ENCODE measurements at places on chromosomes 16 and 17. TPM values are rescaled to one million over a fixed set of nuclear protein-coding genes. Genes with fewer than 3 reads are reported as not detected.

PLCG2 gene
- total RNA-seq = 9.6 TPM

- DNase-seq = no peak
Measured at GRCh38 chr17:42167807-42168206, 13.0 kb upstream of the RAB5C start.

DNA sequence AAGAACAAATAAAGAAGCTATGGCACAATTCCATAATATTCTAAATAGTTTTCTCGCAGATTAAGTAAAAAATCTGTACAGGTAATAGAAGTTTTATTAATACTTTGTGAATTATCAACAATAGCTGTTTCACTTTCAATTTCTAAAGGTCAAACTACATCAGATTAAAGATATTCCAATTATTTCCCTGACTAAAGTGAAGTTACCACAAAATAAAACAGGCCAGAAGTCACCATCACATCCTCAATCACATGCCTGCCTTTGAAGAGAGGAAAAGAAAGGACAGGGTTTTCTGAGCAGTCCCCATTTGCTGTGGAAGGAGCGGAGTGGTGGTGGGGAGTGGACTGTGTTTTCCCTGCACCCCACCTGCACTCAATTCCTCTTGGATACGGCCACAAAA lies 11.1 kb downstream of the ITFG1 start:
- no peak for DNase-seq

- DNase-seq = no peak
Measured at GRCh38 chr17:72982680-72983079, 109.8 kb downstream of the SLC39A11 start.

DNA sequence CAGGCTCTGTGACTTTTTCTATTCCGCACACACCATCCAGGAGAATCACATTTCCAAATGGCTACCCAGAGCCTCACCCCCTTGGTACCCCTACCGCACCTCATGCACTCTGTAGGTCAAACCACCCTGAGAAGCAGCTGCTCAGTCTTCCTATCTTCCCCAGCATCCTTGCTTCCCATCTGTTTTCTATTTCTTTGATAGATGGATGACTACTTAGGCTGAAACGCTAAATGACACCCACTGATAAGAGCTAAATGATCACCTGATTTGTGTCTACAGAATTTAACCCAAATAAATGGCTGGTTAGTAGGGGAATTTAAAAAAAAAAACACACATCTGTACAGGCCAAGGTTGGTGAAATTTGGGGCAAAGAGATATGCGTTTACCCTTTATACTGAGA lies 17.6 kb upstream of the COX10 start:
- no peak for DNase-seq

ELMO3 gene
- 24.1 TPM for total RNA-seq

- peak; percentile 36 for DNase-seq
Measured at GRCh38 chr17:62627219-62627903, at the start of gene MRC2. TSS of gene MRC2 (plus strand) at chr17:62627670. CDS start at chr17:62627803, 133 bp downstream.

GRCh38 chr17:70268383-70268782 lies 99.1 kb downstream of the KCNJ2 start:
- no peak for DNase-seq

DNA sequence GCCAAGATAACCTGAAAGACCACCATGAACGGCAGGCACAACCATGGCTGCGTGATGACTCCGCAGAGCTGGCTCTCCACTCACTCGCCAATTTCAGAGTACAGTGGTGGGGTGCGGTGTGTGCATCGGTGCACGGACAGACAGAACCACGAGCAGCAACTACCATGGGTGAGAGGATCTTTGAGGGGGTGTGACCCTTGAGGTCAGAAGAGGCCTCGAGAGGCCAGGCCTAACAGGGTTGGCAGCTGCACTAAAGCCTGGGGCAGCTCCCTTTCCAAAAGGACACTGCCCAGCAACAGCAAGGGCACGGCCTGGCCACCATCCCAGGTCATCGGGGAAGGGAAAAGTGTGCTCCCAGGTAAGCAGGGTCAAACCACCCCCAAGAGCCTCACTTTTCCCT lies 1.9 kb upstream of the ECI1 start:
- no peak for DNase-seq

PLD6 gene
- 6.6 TPM for total RNA-seq

DNA sequence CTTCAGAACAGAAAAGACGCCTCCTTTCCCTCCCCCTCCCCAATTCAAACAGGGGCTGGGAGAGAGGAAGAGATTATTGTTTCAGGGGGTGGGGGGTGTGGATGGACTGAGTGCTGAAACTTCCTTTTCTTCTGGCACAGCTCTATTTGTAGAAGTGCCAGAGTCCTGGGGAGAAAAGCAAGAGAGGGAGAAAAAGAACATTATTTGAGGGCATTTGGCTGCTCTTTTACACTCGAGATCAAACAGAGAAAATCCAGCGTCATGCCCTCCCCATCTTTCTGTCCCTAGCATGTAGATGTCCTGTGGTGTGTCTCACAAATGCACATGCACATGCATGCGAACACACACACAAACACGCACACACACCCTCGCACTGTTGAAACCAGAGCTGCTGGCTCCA lies 13.0 kb downstream of the ARL4D start:
- DNase-seq = no peak

GRCh38 chr17:45342306-45342705 lies 25.5 kb upstream of the MAP3K14 start:
- DNase-seq = no peak

- DNase-seq = no peak
Measured at GRCh38 chr17:82193520-82194220, 19.0 kb downstream of the CCDC57 start.

DNA sequence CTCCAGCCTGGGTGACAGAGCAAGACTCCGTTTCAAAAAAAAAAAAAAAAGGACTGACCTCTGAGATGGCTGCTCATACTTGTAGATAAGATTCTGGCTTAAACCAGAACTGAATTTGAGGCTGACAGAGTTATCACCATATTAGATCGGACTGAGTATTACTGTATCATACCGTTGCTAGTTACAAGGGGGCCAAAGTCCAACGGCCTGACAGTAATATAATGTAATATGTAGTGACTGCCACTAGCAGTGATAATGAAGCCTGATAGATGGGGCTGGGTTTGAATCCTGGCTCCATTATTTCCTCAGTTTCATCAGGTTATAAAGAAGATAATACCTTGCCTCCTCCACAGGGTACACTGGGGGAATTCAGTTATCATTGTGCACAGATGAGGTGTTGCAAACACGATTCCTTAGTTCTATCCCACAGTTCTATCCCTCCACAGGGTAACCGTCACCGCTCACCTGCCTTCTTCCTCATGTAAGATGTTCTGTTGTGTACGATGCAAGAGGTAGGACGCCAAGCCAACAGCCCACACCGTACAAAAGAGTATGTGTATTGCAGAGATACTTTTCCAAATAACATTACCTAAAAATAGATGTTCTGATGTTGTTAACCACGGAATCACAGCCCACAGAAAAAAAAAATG lies 5.2 kb downstream of the TMEM220 start:
- no peak for DNase-seq

- no peak for DNase-seq
Measured at GRCh38 chr16:86828653-86829052, 250.3 kb downstream of the FOXL1 start.

NHLRC4 gene
- total RNA-seq = not detected

DNA sequence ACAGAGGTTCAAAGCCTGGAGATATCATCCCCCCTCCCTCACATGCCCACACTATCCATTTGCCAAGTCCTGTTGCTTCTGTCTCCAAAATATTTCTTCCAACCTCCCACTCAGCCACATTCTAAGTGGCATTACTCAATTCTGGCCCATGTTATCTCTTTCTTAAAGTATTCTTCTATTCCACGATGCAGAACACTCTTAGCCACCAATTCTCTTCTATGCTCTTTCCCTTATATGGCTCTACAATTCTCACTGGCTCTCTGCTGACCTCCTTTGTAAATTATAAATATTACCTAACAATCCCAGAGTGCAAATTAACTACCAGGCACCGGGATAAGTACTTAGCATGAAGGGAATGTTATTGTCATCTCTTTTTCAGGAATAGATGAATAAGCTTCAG lies 82.4 kb downstream of the KCNJ2 start:
- no peak for DNase-seq

DNA sequence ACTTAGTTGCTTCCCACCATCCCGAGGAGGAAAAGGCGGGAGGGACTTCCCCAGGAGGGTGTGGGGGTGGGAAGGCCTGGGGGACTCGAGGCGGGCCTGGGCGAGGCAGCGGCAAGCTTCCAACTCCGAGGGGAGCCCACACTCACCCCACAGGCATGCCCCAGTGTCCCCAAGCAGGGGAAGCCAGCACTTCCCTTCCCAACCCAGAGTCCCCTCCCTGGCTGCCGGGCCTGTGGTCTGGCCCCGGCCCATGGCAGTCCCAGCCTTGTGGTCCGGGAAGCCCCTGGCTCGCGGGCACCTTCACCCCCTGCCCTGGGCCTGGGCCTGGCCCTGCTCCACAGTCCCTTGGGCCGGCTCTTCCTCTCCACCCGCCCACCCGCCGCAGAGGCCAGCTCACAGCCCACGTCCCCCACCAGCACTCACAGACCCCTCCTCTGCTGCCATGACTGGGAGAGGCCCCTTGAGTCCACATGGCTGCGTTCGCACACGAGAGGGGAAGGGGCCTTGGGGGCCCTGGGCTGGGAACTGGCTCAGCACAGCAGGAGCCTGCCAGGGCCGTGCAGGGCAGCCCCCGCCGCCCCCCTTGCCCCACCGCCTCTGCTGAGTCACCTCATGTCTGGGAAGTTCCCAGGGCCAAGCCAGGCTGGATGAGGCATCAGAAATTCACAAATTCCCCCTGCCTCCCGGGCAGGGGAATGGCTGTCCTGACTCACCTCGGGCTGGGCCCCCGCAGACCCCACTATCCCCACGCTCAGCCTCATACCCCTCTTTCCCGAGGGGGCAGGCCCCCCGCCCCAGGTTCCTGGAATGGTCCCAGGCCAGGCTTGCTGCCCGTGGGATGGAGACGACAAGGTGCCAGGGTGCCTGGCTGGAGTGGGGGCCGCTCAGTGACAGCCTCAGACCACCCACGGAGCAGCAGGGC lies 27.8 kb downstream of the BAHCC1 start:
- peak; percentile 72 for DNase-seq

TNP2 gene
- not detected for total RNA-seq

TMEM204 gene
- total RNA-seq = 25.1 TPM

- DNase-seq = no peak
Measured at GRCh38 chr17:14340857-14341754, 40.2 kb downstream of the HS3ST3B1 start.

GRCh38 chr16:87027056-87027616 lies 290.1 kb downstream of the C16orf95 start:
- no peak for DNase-seq

DNA sequence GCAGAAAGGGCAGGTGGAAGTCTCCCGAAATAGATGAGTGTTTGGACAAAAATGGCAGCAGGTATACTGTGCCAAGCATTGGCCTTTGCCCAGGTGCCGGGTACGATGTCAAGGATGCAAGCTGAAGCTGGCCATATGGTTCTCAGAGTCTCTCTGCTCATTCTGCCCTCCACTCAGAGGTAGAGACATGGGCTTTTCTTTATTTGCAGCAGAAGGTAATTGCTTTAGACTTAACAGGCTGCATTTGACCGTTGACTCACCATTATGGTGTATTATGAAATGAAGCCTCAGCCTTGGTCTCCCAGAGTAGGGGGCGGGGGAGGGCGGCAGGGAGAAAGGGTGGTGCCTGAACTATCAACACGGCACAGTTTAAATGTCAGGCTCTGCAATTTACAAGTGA lies 969.1 kb upstream of the EEF2KMT start:
- no peak for DNase-seq

GRAPL gene
- total RNA-seq = not detected

ZNF597 gene
- 2.3 TPM for total RNA-seq

DNA sequence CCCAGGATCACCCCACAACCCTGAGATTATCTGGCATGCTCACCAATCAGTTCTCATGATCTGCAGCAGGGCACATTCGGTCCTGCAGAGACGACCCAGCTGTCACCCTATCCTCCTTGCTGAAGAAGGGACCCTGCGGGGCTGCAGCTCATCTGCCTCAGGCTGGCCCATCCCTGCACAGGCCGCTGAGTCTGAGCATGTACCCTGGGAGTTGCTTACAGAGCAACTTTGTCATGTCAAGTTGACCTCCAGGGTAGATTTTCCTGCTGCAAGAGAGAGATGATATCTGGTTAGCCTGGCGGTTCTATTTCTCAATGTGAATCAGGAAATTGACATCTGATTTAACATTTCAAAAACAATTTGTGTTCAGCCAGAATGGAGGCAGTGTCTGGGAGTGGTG lies 36.0 kb upstream of the ADCY9 start:
- no peak for DNase-seq

C17orf50 gene
- total RNA-seq = not detected

GRCh38 chr17:78472035-78472905 lies 93.8 kb downstream of the PGS1 start:
- no peak for DNase-seq

CDYL2 gene
- total RNA-seq = 7.8 TPM

DNA sequence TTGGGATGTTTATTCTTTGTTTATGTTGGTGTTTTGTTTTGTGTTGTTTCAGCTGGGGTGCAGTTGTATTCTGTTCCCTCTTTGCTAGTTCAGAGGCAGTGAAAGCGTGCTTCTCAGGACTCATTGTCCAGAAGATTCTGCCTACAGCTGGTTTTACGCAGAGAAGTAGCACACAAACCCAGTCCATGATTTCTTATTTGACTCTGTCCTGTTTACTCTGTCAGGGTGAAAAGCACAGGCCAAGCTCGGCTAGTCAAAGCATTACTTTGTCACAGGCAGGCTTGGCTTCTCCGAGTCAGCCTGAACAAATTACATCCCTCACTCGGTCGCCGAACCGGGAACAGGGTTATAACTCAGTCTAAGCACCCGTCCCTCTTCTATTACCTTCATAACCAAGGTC lies 435.0 kb downstream of the MAF start:
- no peak for DNase-seq

DNA sequence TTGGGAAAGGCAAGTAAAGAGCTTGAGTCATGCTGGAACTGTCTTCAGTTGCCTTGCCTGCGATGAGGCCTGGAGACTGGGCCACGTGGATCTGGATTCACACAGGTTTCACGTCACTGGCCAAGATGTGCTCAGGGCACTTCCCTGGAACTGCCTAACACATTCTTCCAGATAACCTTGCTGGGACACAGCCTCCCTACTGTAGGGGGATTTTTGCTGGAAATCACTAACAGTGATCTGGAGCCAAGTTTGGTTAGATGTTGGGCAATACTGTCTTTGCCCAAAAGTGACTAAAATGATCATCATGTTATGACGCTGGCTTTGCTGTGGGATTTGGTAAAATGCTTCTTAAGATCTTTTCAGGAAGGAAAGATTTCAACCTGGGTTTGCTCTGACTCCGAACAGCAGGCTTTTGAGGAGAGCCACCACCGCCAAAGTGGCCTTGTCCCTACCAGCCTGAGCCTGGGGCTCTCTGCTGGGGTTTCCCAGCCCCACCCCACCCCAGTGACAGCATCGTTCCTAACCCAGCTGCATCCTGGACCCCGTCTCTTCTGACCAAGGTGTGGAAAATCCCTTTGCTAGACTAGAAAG lies 14.7 kb downstream of the C1QTNF1 start:
- no peak for DNase-seq

ST6GALNAC1 gene
- total RNA-seq = 13.5 TPM
